EH (cell line): ENCODE measurements at places on chromosomes 4 and X.

GRCh38 chrX:65697211-65697641 lies 29.8 kb downstream of the MSN start:
- DNase-seq, result peak; percentile 92

- peak; percentile 63 for DNase-seq
Measured at GRCh38 chr4:128315756-128316520, 28.3 kb upstream of the PGRMC2 start.

- no peak for DNase-seq
Measured at GRCh38 chr4:64617800-64618199, 208.6 kb upstream of the TECRL start.

- DNase-seq, result peak; percentile 13
Measured at GRCh38 chrX:10525381-10526120, 94.8 kb downstream of the MID1 start.

- DNase-seq, result peak; percentile 69
Measured at GRCh38 chr4:159002950-159003349, 99.9 kb upstream of the RAPGEF2 start.

- no peak for DNase-seq
Measured at GRCh38 chr4:119626943-119627266, 1.7 kb downstream of the PDE5A start.
